Natural killer cell treated with Interleukin-12 subunit alpha and Interleukin-12 subunit beta and Interleukin-15 and Interleukin-18, amount 100 ng/mL, for 72 hours (primary cell): ENCODE measurements at places on chromosomes 1 and 21. TPM values are rescaled to one million over a fixed set of nuclear protein-coding genes. Genes with fewer than 3 reads are reported as not detected.

The FAM72C gene
- 17.8 TPM for total RNA-seq

The SGIP1 gene
- not detected for total RNA-seq

The SERPINC1 gene
- 0.36 TPM for total RNA-seq

The KISS1 gene
- total RNA-seq = not detected
